Hematopoietic multipotent progenitor cell treated with erythropoietin and hydrocortisone succinate and interleukin-3 and kit ligand, for 4 days (in vitro differentiated cells): ENCODE measurements at places on chromosomes 12 and 14.

- DNase-seq = peak; percentile 71
Measured at GRCh38 chr12:40325349-40325960, 100.7 kb downstream of the LRRK2 start.

DNA sequence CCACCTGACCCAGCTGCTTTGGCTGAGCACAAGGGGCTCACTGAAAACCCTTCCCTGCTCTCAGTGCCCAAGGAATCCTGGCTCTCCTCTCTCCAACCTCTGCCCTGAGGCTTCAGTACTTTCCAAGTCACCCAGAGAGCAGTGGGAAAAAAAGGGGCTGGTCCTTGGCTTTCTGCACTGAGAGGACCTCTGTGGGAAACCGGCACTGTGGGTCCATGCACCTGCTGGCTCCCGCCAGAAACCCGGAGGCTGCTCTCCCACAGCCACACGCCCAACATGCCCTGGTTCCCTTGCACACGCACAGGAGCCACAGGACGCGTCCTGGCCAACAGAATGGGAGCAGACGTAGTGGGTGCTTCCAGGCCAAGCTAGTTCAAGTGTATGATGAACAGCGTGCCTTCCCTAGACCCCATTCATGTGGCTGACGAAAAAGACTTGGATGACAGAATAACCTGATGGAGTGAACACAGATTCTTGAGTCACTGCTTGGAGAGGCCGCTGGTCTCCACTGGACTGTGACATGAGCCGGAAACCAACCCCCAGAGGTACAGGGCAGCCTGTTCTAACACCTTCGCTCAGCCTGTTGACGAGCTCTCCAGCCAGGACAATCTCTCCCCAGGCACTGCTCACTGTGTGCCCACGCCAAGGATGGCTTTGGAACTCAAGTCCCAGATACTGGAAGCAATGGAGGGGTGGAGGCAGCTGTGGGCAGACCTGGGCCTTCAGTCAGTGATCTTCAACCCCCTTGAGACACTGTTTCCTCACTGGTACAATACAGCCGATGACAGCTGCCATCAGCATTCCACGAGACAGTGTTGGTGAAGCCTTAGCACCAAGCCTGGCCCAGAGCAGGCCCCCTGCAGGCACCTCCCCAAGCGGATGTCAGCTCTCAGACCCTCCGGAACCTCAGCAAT, 87.7 kb downstream of the ITPK1 start:
- no peak for DNase-seq

DNA sequence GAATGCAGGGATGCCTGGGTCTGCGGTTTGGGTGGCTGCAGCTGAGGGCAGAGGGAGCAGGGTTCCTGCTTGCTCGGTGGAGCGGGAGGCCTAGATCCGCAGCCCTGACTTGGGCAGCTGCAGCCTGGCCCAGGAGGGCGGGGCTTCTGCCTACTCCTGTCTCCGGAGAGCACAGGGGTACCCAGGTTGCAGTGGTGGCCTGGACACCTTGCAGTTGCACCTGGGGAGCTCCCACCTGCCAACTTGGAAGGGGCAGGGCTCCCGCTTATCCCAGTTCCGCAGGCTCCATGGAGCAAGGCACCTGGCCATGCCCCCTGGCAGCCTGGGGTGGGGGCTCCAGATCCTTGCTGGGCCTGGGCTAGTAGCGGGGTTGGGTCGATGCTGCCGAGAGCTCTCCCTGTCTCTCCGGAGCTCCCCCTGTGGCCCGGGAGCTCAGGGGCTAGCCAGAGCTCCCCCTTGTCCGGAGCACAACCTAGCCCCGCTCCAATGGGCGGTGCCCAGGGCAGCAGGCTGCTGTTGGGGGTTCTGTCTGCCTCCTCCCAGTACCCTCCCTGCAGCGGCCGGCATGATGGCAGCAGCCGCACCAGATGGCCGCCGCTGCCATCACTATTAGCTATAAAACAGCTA, 136.4 kb downstream of the PTPRR start:
- no peak for DNase-seq

- no peak for DNase-seq
Measured at GRCh38 chr12:63845726-63846125, 1.2 kb downstream of the SRGAP1 start.

- no peak for DNase-seq
Measured at GRCh38 chr14:68359837-68360552, 432.9 kb downstream of the ZFP36L1 start.
